Activated CD4-positive, alpha-beta T cell treated with anti-CD3 and anti-CD28 coated beads, Interleukin-2, amount 50 U/mL, for 4 hours (primary cell): ENCODE measurements at places on chromosomes 2 and 18.

DNA sequence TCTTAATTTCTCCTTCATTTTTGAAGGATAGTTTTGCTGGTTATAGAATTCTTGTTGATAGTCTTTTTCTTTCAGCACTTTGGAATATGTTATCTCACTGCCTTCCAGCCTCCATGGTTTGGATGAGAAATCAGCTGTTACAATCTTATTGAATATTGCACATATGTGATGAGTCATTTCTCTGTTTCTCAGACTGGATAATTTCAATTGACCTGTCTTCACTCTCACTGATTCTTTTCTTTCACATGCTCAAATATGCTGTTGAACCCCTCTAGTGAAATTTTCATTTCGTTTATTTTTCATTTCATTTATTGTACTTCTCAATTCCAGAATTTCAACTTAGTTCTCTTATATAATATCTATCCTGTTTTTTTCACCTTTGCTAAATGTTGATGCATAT lies 22.2 kb downstream of the PDK1 start:
- DNase-seq: no peak

DNA sequence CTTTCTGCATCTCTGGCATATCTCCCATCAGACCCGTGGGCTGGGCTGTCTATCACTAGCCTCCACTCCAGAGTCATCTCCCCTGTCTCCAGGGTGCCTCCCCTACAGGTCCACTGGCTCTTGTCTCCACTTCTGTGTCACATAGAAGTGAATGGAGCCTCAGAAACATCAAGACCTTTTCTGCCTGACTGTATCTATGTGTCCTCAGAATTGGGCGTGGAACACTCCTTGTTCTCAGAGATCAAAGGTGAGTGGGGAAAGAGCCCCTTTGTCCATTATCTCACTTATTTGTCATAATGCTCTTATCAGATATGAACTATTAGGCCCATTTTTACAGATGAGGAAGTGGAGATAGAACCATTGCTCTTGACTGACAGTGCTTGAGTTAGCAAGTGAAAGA lies 211.0 kb downstream of the CYRIA start:
- no peak for DNase-seq

DNA sequence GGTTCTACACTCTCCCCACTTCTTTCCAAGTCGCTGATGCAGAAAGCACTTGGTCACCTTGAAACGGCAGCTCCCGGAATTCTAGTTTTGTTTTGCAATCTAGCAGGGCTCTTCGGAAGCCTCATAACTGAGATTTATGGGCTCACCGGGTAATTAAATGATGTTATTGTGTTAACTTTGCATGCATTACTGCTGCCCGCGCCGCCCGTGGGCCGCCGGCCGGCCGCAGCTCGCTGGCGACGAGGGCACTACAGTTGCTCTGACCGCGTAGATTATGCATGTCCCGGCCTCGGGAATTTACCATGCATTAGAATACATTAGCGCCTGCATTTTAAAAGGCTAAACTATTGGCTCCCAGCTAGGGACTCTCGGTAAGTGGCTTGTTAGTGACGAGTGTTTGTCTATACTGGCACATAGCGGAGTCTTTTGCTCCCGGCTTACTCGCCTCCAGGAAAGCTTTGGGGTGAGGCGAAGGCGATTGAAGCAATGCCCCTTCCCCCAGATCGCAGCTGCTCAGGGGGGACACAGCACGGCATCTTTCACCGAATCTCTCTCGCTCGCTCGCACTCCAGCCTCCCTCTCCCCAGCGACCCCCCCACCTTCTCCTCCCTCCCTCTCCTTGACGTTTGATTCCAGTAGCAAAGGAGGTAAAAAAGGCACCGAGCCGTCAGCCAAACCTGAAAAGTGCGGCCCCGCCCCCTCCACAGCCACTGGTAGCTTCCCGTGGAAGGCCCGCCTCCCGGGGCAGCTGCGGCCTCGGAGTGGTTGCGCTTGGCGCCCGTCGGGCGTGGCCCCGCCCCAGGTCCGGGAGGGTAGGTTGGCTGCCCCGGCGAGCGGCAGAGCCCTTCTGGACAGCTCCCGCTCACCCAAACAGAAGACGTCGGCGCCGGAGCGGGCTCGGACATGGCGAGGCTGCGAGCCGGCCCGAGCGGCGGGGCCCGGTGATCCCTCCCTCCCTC lies at the start of gene ONECUT2:
Gene ONECUT2 (plus strand): TSS at position 839 of the 959 bp plus-strand sequence. CDS start 343 bp downstream, outside the sequence.
- peak; percentile 31 for DNase-seq

GRCh38 chr2:121382744-121383143 lies 97.7 kb upstream of the TFCP2L1 start:
- DNase-seq: no peak

- DNase-seq: no peak
Measured at GRCh38 chr2:235494716-235495372, 1.0 kb downstream of the AGAP1 start.

DNA sequence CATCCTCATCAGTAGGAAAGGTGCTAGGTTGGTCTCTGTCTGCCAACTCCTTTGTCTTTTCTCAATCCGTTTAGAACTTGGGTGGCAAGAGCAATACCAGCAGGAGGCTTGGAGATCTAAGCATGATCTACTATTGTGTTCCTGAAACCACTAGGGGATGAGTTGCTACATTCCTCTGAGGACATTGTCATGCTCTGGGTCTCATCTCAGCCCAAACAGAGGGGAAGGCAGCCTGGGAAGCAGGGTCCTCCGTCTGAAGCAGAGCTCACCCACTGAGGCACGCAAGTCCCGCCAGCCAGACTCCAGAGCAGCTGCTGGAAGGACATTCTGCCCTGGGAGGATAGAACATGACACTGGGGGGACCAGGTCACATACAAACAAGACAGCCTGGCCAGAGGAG lies 162.9 kb downstream of the MTCL1 start:
- no peak for DNase-seq

GRCh38 chr2:48069769-48070168 lies 163.5 kb upstream of the FBXO11 start:
- no peak for DNase-seq

- no peak for DNase-seq
Measured at GRCh38 chr2:143582046-143582747, 453.0 kb downstream of the ARHGAP15 start.

DNA sequence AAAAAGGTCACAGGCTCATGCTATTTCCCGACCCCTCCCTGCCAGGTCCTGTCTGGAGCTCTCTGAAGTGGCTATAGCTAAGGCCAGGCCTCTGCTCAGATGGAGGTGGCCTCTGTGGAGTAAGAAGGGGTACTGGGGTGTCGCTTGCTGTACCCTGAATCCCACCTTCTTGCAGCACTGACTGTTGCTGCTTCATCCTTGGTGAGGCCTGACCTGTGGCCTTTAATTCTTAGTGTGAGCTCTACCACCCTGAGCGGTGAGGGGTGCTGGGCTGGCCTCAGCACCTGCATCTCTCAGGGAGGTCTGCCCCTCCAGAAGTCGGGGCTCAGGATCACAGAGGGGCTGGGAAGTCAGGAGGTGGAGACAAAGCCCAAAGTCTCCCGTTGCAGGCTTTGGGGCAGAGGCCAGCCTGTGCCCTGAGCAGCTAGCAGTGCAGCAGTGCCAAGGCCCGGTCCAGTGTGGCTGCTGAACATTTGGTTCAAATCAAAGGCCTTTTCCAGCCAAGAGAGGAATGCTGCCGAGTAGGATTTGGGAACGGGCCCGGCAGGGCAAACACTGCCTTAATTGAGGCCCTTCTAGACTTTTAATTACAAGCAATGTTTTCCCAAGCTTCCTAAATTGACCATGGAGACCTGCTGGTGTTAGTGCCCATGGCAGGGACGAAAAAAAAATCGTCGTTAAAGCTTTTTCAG lies 133.5 kb upstream of the HAAO start:
- no peak for DNase-seq

- no peak for DNase-seq
Measured at GRCh38 chr2:162056796-162057399, 17.1 kb downstream of the DPP4 start.

- no peak for DNase-seq
Measured at GRCh38 chr2:204205082-204205481, 268.5 kb downstream of the ICOS start.

DNA sequence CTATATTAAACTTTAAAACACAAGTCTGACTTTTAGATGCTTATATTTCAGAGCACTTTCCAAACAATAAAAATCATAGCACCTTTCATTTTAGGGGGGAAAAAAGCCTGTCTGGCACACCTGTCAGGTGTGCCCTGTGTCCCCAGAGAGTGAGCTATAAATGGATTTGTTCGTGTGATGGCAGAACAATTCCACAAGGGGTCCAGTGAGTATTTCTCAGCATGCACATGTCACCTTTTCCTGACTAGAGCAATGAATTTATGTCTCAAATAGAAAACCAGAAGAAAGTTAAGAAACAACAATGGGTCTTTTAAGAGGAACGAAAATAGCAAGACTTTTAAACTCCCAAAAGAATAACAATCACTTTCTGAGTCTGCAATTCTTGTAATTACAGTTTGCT lies 55.9 kb downstream of the ACVR1C start:
- no peak for DNase-seq

- DNase-seq: no peak
Measured at GRCh38 chr2:167733747-167734146, 513.6 kb downstream of the STK39 start.

DNA sequence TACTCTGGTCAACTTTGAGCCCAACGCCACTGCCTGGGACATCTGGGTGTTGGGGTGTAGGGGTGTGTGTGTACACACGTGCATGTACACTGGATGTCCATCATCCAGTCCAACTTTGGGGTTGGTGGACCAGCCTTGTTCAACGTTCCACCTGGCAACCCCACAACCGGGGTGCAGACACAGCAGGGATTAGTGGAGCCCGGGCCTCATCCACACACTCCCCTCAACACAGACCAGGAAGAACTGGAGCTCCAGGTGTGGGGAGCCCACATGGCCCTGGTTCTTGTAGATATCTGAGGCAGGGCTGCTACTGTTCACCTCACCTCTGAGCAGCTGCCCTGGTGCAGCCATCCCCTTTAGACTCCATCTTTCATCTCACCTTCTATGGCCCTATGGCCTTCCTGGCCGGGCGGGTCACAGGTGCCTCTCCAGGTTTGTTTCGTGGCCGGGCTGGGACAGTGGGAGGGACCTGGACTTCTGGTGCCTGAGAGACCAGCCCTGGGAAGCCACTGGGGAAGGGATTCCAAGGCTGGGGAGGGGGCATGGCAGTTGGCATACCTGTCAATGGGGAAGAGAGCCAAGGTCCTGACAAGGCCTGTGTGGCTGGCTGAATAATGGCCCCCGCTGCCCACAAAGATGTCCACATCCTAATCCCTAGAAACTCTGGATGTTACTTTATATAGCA lies 7.5 kb downstream of the NEU2 start:
- DNase-seq: no peak

DNA sequence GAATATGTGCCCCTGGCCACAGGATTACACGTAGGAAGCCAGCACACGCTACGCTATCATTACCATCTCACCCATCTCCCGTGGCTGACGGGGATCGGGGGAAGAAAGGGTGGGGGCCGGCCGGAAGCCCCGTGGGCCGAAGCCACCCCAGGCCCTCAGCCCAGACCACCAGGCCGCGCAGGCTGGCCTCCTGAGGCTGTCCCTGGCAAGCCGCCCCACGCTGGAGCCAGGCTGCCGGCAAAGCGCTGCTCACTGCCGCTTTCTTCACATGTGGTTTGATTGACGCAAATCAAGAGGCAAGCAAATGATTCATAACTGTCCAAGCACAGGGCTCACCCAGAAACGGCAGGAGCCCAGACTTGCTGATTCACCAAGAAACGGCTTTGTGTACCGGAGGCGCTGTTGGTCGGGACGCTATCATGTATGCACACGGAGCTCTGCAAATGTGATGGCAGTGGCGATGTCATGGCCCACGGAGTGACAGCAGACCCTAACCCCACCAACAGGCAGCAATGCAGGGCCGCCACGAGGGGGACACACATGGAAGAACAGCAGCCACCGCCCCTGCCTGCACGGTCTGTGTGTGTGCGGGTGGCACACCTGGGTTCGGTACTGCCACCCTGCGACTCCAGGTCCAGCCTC lies 125.7 kb downstream of the HDAC4 start:
- DNase-seq: peak; percentile 77

DNA sequence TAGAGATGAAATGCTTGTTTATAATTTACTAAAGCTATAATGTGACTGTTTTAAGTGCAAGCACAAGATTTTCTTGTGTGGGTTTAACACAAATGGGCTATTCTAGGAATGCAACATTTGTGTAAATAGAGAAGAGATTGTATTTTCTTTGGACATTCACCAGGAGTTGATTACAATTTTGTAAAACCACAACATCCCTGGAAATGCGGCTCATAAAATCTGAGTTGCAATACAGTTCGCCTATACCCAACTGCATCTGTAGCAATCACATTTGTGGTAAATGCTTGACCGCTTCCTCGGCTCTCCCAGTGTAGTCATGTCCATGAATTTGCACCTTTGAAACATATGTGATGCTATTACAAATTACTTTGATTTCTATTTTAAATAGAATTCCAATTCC lies 348.7 kb upstream of the CDH20 start:
- DNase-seq: no peak

DNA sequence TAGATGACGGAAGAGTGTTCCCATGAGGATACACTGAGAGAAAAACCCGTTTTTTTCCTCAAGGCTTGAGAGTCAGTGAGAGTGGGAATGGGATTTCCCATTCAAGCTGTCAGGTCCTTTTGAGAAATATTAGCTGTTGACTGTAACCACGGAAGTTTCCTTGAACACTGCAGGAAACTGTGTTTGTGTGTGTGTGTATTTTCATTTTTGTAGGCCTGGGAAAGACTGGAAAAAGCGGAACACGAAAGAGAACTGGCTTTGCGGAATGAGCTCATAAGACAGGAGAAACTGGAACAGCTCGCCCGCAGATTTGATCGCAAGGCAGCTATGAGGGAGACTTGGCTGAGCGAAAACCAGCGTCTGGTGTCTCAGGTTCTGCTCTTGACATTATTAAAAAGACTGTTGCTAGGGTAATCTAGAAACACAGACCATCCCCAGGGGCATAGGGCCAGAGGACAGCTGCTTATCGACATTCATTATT lies 98.8 kb upstream of the EML6 start:
- no peak for DNase-seq

DNA sequence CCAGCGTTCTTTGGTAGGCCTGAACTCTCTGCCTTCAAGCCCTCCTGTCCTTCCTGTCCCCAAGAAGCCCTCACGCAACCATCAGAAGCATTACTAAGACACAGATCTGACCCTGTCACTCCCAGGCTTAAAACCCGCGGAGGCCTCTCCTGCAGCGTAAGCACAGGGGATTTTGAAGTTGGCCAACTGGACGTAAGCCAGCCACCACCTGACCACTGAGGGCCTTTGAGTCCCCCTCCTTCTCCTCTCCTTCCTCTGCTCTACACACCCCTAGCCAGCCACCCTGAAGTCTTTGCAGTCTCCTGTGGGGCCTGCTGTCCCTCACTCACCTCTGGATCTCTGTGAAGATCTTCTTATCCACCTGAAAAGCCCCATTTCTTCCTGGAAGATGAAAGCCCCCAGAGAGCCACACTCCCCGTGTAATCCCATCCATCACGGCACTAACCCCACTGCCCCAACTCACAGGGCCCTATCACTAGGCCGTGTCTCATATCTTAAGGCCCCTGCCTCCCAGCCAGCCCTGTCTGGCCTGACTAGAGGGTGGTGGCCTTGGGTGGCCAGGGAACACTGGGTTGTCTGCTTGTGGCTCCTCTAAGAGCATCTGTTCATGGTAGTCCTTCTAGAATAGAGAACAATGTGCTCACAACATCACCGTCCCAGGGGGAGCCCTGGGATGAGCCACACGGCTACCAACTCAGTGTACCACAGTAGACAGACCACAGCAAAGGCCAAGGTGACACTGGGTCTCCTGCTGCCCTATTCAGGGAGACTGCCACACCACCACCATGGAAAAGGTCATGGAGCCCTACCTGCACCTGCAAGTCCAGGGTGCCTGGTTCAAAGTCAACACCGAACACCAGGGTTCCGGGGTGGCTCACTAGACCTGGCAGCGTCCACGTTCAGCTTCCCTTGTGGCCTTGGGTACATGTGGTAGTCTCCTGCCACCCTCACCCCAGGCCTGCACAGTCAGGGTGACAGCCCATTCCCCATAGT lies 191.6 kb downstream of the ZBTB7C start:
- no peak for DNase-seq
